ENCODE measurements at places on chromosomes 6 and 20.

DNA sequence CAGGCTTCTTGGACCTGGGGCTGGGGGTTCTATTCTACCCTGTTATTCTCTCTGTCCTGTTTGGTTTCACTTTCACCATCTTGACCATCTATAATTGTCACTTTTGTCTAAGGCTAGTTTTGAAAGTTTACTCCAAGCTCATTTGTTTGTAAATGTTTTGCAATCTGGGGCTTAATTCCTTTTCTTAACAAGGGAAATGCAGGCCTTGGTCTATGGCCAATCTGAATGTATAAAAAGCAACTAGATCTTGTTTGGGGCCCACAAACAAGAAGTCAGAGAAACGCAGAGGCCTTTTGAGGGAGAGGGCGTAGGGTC, 86.3 kb upstream of the PREP start:
- DNase-seq, result no peak

DNA sequence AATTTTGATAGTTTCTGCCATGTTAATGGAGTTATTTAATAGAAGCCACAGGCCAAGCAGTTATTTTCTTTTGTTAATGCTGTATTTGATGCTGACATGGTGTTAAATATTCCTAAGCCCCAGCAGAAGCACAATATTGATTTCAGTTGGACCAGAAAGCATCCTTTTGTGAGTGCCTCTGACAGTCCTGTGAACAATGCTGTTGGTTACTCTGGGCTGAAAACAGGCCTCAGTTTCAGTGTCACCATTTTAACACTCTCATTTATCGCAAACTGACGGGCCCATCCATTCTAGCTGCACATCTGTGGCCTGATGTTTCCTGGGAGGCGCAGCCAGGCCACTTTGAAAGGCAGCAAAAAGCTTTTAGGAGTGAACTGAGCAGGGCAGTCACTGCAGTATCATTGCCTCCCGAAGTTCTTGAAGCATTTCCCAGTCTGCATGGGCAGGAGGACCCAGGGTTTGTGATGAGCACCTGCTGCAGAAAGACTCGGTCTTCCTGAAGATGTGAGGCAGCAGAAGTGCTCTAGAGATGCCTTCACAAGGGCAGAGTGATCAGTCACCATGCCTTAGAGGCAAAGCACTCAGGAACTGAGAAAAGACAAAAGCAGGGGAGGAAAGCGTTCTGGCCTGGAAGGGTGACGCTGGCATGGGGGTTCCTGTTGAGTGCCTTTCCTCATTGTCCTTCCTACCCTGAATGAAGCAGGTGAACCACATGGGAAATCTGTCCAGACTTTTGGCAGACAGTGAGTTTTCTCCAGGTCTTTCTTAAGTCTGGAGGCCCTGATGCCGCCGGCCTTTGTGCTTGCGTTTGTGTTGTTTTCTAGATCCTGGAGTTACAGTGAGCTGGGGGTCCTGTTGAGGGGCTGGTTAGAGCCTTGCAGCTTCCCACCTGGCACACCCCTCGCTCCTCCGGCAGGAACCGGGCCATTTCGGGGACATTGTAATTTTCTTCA, 74.0 kb downstream of the ZDHHC14 start:
- no peak for DNase-seq

DNA sequence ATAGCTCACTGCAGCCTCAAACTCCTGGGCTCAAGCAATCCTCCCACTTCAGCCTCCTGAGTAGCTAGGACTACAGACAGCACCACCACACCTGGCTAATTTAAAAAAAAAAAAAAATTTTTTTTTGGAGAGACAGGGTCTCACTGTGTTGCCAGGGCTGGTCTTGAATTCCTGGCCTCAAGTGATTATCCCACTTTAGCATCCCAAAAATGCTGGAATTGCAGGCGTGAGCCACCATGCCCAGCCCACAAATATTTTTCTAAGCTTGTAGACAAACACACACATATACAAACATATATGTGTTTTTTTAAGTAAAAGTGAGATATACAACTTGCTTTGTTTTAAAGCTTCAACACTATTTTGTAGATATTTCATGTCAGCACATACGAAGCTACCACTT, 10.8 kb downstream of the HSPA12B start:
- DNase-seq, result no peak

GRCh38 chr6:23365732-23366131, 760.3 kb upstream of the NRSN1 start:
- no peak for DNase-seq

GRCh38 chr6:125839471-125839870, 48.7 kb downstream of the NCOA7 start:
- no peak for DNase-seq

GRCh38 chr6:35197196-35197595, 16.6 kb upstream of the SCUBE3 start:
- no peak for DNase-seq

Data from activated CD8-positive, alpha-beta memory T cell treated with anti-CD3 and anti-CD28 coated beads, Interleukin-2, amount 10 ng/mL, durations not matched to agents 7 days and 5 days (primary cell).